Activated CD4-positive, CD25-positive, alpha-beta regulatory T cell (primary cell): ENCODE measurements at places on chromosomes 5 and 9.

DNA sequence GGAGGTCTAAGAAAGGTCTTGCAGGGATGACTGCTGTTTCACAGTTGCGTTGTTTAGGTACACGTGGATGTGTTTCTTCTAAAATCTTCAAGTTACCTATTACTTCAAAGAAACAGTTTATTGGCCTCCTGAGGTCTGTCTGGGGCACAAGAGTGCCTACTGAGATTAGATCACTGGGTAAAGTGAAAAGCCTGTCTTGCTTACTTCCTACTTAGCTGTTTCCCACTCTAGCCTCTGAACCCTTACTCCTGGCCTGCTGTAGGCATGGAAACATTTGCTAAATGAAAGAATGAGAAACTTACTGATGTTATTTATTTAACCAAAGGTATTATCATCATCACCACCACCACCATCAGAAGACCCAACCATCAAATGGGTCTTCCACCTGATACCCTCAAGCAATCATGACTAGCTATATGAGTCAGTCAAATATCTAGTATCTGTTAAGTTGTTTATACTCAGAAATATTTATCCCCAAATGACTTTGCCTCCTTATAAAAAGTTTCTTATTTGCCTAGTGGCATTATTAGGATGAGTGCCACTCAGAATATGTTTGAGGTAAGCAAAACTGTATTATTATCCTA, 92.5 kb downstream of the ELAVL2 start:
- no peak for DNase-seq

DNA sequence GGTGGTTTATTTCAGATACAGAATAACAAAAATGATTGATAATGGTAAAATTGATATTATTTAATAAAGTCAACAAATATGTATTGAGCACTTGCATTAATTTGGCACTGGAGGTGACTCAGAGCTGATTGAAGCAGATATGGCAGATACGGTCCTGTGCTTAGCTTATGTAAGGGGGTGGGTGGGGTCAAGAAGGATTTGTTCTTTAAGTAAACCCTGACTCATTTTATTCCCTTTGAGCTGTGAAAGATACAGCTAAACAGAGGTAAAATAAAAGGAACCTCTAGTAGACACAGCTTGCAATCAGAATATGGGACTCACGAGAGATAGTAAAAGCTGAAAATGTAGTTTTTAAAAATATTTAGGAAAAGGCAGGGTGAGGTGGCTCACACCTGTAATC, 201.3 kb upstream of the CLINT1 start:
- no peak for DNase-seq

- DNase-seq: no peak
Observed at GRCh38 chr5:175094461-175094860, 349.5 kb downstream of the DRD1 start.

DNA sequence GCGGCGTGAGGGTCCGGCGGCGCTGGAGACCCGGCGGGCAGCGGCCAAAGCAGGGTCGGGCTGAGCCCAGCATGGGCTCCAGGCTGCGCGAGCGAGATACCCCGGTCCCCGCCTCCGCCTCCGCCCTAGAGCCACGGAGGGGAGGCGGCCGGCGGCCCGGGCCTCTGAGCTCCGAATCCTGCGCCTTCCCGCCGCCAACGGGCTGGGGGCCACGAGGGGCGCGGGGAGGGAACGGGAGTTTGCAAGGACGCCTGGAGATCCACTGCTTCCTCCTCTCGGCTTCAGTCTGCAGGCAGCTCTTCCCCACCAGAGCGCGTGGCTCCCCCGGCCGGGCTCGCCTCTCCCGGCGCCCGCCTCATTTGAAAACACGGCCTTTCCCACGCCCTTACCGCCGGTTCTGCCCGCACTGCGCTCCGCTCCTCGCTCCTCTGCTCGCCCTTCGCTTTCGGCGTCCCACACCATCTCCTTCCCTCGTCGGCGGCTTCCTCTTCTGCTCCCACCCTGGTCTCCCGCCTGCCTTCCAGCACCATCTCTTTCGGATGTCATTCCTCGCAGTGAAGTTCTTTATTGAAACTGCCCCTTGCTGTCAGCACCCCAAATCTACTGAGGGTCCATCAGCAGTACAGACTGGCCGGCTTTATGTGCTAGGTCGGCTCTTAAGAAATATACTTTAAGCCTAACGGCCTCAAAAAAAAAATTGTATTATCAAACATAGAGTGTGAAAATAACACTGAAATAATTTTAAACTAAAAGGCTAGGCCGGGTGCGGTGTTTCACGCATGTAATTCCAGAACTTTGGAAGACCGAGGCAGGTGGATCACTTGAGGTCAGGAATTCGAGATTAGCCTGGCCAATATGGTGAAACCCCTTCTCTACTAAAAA, 105.0 kb upstream of the FAM120A start:
- no peak for DNase-seq

GRCh38 chr9:133726401-133727276, 11.5 kb downstream of the SARDH start:
- peak; percentile 31 for DNase-seq

GRCh38 chr5:64690417-64691151, at the start of gene SHISAL2B:
Gene SHISAL2B, plus strand, starts transcription at chr5:64690503. Its CDS starts 121 bp downstream, at chr5:64690624.
- DNase-seq: no peak

DNA sequence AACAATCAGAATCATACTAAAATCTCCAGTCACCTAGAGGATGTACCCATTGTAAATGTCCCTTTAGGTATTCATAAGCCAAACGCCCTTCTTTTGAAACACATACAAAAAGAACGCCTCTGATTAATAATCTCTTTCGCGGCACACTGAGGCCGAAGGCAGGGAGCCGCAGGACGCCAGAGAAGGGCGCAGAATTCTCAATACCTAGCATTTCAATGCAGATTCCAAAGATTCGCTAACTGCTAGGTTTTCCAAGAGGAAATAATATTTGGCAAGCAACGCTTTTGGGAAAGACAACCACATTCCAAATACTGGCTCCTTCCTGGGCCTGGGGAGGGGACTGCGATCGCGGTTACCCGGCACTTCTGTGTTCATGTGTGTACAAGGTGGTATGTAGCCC, 203.3 kb downstream of the MEF2C start:
- DNase-seq: no peak

GRCh38 chr9:86757382-86757720, 190.0 kb downstream of the GAS1 start:
- no peak for DNase-seq

DNA sequence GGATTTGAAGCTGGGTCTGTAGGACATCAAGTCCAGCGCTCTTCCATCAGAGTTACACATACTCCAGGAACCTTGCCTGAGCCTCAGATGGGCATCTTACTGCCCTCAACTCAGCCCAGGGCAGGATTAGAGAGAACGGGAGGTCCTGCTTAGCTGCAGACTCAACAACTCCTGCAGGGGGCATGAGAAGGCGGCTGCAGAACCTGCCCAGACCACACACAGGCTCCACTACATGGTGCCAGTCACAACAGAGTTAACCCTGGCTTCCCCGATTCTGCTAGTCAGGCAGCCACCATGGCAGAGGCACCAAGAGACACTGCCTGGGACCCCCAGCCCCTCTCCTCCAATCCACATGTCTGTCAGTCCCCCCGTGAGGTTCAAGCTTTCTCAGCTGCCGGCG, 23.9 kb upstream of the CPLX2 start:
- DNase-seq: no peak

GRCh38 chr9:74132986-74133385, 364.1 kb upstream of the RORB start:
- no peak for DNase-seq

DNA sequence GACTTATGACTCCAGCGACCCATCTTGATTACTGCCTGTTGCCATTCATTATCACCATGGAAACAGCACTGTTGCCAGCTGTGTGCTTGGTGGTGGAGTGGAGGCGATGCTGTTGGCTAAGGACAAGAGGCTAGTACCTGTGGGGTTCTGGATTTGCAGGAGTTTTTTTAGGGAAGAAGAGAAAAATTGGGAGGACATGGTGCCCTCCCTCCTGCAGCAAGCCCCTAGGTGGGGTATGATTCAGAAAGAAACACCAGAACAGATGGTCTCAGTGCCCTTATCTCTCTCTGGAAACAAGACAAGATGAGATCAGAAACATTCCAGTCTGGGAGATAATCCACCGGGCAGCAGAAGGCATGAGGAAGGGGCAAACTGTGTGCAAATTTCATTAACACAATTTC, 87.8 kb upstream of the TLR4 start:
- DNase-seq: no peak

- DNase-seq: no peak
Observed at GRCh38 chr5:65874241-65874640, 52.1 kb upstream of the ERBIN start.

DNA sequence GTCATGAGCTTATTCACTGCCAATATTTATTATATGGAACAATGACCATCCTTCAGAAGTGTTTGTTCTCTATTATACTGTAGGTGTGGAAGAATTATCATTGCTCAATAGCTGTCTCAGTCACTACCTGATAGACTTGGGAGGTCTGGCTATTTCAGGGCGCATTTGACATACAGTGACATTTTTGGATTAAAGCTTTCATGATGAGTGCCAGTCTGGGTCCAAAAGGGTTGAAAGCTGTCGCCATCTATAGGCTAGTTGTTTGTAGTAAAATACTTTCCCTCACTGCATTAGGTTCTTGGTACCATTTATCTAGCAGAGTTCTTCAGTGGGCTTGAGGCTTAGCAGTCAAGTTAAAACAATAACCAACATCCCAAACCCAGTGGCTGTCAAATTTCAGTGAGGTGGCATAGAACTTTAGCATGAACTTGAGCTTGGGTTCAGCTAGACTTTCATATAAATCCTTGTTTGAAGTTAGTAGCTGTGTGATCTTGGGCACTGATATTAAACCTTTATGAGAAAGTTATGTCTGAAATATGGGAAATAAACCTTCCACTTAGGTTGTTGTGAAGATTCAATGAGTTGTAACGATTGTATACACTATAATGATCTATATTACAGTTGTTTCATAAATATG, 110.5 kb upstream of the CDKN2B start:
- no peak for DNase-seq

GRCh38 chr5:35971186-35971877, 19.9 kb downstream of the UGT3A1 start:
- no peak for DNase-seq
